ENCODE measurements at places on chromosomes 5 and 9.

- no peak for DNase-seq
Observed at GRCh38 chr5:15695215-15695731, 195.3 kb downstream of the FBXL7 start.

GRCh38 chr5:131679911-131680310, 44.9 kb upstream of the RAPGEF6 start:
- DNase-seq: peak; percentile 8

DNA sequence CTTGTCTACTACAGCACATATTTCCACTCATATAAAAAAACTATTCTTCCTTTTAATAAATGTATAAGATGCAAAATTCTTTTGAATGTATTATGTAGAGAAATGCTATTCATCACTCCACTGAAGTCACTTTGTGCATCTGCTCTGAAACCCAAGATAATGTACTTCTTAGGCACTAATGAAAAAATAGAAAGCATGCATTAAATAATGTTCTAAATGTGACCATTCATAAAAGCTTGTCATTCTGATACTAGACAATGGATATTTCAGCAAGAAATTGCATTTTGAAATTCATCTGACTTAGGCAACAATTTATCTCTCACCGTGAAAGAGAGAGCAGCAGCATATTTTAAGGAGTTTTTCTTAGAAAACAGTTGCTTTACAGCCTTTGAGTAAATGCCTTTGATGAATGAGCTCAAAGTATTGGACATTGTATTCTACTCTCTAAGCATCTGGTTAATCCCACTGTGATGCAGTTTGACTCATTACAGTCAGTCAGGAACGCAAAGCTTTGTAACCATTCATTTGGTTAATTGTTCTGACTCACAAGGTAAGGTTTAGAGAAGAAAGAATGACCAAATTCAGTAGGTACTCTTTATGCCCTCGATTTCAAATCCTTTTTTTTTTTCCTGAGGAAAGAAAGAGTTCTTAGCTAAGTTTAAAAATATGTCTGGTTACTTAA, 2233.8 kb upstream of the C9orf72 start:
- no peak for DNase-seq

DNA sequence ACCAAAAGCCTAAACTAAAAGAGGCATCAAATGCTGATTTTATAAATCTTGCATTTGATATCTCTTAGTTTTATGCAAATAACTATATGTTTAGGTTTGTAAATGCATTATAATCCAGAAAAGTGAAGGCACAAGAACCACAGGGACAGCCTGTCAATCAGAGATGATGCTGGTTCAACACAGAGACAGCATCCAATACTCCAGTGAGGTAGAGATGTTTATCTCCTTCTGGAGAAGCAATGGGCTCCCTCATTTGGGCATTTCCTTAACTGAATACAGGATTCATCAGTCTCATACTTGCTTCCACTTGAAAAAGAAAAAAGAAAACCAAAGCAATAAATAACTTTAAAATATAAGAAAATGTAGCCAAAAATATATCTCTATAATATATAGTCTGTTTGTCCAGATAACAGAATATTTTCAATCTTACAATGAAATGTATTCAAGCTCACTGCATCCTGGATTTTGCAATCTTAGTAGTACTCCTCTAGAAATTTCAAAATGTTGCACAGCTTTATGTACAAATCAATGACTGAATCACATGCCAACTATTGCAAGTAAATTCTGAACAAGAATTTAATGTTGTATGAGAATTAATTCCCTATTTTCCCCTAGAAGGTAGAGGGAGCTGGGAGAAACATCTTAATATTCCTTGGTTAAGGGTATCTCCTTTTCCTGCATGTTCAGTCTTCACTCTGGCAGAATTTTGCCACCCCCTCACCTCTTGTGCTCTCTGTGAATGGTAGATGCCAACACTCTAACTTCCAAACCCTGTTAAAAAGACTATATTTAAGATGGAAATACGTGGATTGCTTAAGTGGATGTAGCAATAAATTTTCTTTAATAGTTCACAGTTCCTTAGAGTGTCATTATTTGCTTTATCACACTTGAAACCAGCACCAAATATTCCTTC, 191.1 kb upstream of the GAS1 start:
- DNase-seq: no peak

DNA sequence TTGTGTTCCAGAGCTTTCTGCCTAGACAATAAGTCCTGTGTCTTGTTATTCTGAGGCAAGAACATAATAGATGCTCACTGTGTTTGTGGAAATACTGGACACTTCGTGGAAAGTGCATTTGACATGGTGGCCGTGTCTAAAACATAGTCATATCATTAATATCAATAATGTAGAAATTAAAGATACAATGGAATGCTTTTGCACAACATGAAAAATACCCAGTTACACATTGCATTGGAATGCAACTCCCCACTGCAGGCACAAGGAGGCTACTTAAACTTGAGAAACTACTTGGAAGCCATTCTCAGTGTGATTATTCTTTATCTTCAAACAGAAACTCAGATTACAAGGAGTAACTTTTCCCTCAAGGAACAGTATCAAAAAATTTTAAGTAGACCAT, 145.3 kb upstream of the ZNF462 start:
- DNase-seq: no peak

DNA sequence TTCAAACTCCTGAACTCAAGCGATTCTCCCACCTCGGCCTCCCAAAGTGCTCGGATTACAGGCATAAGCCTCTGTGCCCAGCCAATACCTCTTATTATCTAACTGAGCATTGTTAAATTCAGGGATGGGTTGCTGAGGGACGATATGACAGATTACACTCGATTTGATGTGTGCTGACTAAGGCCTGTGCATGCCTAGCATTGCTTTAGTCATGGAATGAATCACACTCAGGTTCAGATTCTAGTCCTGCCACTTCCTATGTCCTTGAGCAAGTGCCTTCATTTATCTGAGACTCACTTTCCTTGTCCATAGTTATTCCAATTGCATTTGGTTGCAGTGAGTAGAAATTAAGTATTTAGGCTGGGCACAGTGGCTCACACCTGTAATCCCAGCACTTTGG, 19.5 kb downstream of the THBS4 start:
- DNase-seq: no peak

Measured in KBM-7 (cell line).